ENCODE measurements at places on chromosomes 7 and 10. TPM values are rescaled to one million over a fixed set of nuclear protein-coding genes. Genes with fewer than 3 reads are reported as not detected.

The DNMBP gene
- total RNA-seq: 6.6 TPM

The GRID2IP gene
- total RNA-seq: not detected

The C10orf67 gene
- total RNA-seq: 0.46 TPM

The GTF2IRD1 gene
- total RNA-seq: 13.8 TPM

The TMEM236 gene
- 0.38 TPM for total RNA-seq

The SPDYE5 gene
- not detected for total RNA-seq

GRCh38 chr7:45888993-45889366 lies 692 bp downstream of the IGFBP1 start:
- no peak overlapping the region for H3K27ac ChIP-seq
- DNase-seq: no peak
- no peak overlapping the region for H3K4me3 ChIP-seq
- peaks cover 8% of the 10 kb centered on the region for H3K27me3 ChIP-seq

DNA sequence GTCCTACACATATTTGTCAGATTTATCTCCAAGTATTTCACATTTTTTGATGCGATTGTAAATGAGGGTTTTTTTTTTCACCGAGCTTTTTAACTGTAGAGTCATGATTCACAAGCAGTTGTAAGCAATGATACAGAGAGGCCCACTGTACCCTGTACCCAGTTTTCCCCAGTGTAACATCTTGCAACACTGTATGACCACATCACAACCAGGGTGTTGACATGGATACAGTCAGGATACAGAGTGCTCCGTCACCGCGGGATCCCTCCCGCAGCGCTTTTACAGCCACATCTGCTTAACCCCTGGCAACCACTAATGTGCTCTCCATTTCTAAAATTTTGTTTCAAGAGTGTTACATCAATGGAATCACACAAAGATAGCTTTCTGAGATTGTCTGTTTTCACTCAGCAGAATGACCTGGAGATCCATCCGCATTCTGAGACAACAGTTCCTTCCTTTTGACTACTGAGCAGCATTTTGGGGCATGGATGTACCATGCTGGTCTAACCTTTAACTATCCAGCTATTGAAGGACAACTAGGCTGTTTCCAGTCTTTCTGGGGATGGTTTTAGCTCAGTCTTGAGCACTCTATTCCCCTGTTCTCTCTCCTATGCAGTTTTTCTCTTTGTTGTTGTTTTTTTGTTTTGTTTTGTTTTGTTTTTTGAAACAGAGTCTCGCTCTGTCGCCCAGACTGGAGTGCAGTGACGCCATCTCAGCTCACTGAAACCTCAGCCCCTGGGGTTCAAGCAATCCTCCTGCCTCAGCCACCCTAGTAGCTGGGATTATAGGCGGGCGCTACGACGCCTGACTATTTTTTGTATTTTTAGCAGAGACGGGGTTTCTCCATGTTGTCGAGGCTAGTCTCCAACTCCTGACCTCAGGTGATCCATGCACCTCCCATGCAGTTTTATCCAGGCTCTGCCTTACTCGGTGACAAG lies 25.9 kb downstream of the GPRIN2 start:
- no peak overlapping the region for H3K27ac ChIP-seq
- H3K4me1 ChIP-seq: no peaks in the 10 kb centered on the region
- no peaks in the 10 kb centered on the region for H3K36me3 ChIP-seq
- no peak overlapping the region for H3K4me3 ChIP-seq
- DNase-seq: peak; percentile 39
- no peaks in the 10 kb centered on the region for H3K27me3 ChIP-seq

DNA sequence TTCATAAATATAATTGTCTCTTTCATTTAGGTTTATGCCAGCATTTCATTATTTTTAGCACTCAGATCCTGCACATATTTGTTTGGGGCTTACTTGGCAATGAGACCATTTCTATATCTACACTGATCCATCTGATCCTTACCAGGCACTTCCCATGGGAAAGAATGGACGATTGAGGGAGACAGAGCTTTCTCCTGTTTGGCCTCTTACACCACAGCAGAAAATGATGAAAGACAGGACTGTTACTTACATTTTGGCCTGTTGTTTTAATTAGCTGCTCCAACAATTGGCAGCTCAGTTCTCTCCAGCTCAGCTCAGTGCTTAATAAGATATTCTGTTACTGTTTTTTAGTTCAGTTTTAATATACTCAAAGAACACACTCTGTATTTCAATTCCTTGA lies 77.6 kb upstream of the RSU1 start:
- DNase-seq: no peak
- H3K27me3 ChIP-seq: no peaks in the 10 kb centered on the region
- H3K4me1 ChIP-seq: no peaks in the 10 kb centered on the region
- H3K4me3 ChIP-seq: no peak overlapping the region

DNA sequence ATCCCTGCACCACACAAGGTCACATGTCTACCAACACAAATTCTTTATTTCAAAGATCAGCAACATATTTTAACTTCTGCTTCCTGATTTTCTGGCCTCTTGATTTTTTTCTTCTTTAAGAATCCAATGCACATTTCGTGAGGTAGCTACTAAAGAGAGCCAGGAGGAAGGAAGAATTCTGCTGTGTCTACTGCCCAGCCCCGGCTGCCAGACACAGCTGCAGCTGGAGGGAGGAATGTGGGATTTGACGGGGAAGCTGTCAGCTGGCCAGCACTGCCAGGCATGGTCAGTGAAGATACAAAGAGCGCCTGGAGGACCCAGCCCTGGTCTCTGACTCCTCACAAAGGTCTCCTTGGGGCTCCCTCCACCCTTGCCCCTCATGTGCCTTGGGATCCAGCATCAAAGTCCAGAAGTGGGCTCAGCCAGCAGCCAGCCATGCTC lies 6.9 kb upstream of the AOC1 start:
- no peak overlapping the region for H3K27ac ChIP-seq
- no peaks in the 10 kb centered on the region for H3K4me1 ChIP-seq
- H3K4me3 ChIP-seq: no peak overlapping the region
- DNase-seq: peak; percentile 54
- H3K36me3 ChIP-seq: no peaks in the 10 kb centered on the region
- H3K27me3 ChIP-seq: no peaks in the 10 kb centered on the region

GRCh38 chr7:114942446-114943175 lies 20.7 kb downstream of the MDFIC start:
- H3K4me1 ChIP-seq: no peaks in the 10 kb centered on the region
- H3K27me3 ChIP-seq: no peaks in the 10 kb centered on the region
- no peak for DNase-seq
- H3K4me3 ChIP-seq: no peak overlapping the region

- H3K4me1 ChIP-seq: peaks cover 10% of the 10 kb centered on the region
- no peaks in the 10 kb centered on the region for H3K27me3 ChIP-seq
- peaks cover 13% of the 10 kb centered on the region for H3K36me3 ChIP-seq
These were observed 10.1 kb downstream of the MCMBP start for GRCh38 chr10:119862524-119862923.

DNA sequence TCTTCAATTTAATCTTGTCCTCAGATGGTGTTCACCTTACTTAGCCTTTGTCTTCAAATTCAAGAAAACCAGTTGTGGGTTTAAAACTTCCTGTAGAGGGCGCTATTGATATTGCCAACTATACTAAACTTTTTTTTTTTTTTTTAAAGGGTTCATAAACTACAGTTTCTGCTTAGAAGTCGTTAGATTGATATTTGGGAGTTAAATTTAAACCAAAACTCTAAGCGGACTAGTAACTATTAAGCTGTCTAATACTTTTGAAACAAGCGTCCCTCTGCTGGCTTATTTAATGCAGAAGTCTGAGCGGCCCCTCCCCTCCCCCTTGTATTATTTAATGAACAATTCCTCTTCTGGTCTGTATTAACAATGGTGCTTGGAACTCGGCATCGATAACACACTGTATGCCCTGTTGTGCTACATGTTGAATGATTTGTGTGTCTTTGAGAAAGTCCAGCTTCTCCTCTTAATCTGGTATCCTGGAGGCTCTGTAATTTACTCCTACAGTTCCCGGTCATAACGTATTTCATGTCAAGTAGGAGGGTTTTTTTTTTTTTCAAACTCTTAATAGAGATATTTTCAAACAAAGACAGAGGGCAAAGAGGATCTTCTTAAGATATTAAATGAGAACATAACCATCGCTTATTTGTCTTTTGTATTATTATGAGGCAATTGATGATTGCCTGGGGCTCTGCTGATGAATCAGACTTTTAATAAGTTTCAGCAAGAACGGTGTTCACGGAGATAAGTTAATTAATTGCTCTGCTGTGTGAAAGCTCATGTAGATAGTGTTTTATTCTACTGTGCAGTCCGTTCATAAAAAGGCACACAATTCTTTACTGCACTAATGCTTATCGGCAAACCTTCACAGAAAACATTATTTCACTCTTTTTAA lies 22.6 kb upstream of the CREB5 start:
- H3K27ac ChIP-seq: no peak overlapping the region
- H3K4me1 ChIP-seq: no peaks in the 10 kb centered on the region
- H3K27me3 ChIP-seq: no peaks in the 10 kb centered on the region
- H3K4me3 ChIP-seq: peak overlapping the region; percentile 51
- DNase-seq: no peak

DNA sequence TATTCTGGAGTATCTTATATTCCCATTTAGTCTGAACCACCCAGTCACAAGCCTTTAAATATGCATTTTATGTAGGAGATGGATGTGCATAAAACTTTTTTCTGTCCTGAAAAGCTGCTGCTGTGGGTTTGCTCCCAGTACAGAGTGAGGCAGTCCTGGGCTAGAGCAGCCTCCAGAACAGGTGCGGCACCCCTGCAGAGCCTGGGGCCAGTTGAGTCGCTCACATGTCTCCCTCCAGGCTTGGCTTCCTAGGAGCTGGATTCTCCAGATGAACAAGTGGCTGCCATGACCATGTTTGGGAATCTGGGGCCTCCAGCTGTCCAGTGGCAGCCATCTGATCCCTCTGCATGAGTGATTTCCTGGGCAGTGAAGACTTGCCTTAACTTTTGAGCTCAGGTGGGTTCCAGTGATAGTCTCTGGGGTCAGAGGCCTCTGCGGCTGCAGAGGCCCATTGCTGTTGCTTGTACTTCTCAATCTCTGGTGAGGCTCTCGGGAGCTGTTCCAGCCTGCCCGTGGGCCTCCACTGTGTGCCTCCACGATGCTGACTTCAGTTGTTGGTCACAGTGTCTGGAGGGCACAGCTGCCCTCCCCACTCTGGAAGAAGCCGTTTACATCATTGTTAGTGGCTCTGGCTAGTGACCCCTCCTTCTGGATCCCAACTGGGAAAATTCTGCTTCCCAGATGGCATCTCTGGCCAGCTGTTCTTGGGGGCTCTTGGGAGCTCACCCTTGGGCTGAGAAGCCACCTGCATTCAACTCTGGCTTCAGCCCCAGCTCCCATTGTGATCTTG lies 120.4 kb downstream of the EMX2 start:
- no peaks in the 10 kb centered on the region for H3K36me3 ChIP-seq
- H3K4me3 ChIP-seq: no peak overlapping the region
- H3K27me3 ChIP-seq: no peaks in the 10 kb centered on the region
- no peak overlapping the region for H3K27ac ChIP-seq
- no peak for DNase-seq

DNA sequence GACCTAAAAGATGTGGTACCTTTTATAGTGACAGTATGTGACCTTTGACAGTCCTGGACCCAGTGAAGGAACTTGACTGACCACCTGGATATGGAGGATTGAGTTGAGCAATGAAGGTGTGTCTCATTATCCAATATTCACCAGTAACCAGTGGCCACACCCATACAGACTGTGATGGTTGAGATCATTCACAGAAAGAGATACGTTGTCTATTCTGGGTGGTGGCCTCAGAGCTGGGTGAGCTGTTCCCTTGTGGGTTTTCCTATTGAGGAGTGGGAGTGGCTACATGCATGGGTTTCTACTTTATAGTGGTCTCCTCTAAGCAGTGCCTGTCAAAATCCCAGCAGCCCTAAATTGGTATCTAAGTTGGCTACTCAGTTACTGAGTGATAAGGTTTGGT lies 507.4 kb downstream of the SORCS3 start:
- no peak for DNase-seq
- H3K27ac ChIP-seq: no peak overlapping the region
- H3K4me3 ChIP-seq: no peak overlapping the region
- no peaks in the 10 kb centered on the region for H3K4me1 ChIP-seq
- no peaks in the 10 kb centered on the region for H3K27me3 ChIP-seq
- no peaks in the 10 kb centered on the region for H3K36me3 ChIP-seq

GRCh38 chr7:47357361-47357760 lies 224.6 kb downstream of the TNS3 start:
- peaks cover 17% of the 10 kb centered on the region for H3K4me1 ChIP-seq
- no peaks in the 10 kb centered on the region for H3K36me3 ChIP-seq
- H3K4me3 ChIP-seq: no peak overlapping the region
- no peak for DNase-seq
- no peaks in the 10 kb centered on the region for H3K27me3 ChIP-seq
- no peak overlapping the region for H3K27ac ChIP-seq

DNA sequence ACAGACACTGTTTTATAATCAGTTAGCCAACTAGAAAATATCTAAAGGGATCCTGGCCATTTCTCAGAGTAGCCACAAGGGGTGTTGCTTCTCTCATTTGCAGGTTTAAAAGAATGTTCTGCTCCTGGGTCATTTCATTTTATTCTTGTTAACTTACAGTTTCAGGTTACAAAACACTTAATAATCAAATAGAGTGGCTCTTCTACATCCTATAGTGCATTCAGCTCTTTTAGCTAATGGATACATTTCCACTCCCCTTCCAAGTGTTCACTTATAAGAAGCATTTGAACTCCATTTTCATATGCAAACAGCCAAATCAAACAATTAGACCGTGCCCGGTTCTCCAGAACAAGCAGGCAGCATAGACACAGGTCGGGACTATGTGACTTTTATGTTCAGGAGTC lies 117.5 kb downstream of the TRIL start:
- no peak overlapping the region for H3K4me3 ChIP-seq
- DNase-seq: no peak
- no peak overlapping the region for H3K27ac ChIP-seq
- H3K36me3 ChIP-seq: no peaks in the 10 kb centered on the region
- no peaks in the 10 kb centered on the region for H3K27me3 ChIP-seq

DNA sequence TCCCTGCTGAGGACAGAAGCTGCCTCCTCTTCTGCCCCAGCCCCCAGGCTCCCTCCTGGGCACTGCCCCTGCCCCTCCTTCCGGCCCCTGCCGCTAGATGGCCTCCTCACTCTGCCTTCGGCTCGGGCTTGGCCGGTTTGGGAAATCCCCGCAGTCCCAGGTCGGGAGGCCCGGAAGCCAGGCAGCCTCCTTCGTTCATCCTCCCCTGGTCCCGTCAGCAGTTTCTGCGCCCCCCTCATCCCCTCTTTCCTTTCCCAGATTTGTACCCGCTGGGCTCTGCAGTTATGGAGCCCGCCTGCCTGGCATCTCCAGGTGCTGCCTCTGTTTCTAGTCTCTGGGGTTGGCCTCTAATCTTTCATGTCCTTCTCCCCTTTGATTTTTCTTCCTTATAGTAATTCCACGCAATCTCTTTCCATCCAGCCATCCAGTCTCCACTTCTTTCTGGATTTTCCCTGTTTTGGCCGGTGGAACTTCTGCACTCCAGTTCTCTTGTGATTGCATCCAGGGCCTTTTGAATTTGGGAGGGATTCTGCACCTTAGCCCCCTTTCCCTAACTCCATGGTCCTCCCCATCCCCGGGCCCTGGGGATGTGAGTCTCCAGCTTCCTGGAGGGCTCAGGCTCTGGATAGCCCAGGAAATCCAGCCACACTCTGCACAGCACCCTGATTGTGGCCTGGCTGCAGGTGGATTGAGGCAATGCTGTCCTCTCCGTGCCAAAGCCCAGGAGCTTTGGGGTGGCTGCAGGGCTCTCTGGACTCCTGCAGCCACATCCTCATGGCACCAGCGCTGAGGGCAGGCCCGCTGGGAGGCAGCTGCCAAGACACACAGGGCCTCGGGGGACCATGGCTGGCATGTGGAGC lies 3.3 kb upstream of the SHH start:
- no peaks in the 10 kb centered on the region for H3K36me3 ChIP-seq
- no peak overlapping the region for H3K27ac ChIP-seq
- H3K4me3 ChIP-seq: no peak overlapping the region
- H3K4me1 ChIP-seq: peaks cover under 1% of the 10 kb centered on the region

GRCh38 chr10:63657761-63658160 lies 136.6 kb downstream of the REEP3 start:
- no peak overlapping the region for H3K4me3 ChIP-seq
- DNase-seq: no peak
- H3K27ac ChIP-seq: no peak overlapping the region
- H3K36me3 ChIP-seq: no peaks in the 10 kb centered on the region
- H3K27me3 ChIP-seq: no peaks in the 10 kb centered on the region

Measured in heart left ventricle (tissue), 16 donors.